ENCODE measurements at places on chromosomes 11 and 22.
A peak's percentile ranks its signal among the peaks of the same experiment; 100 is the strongest.

DNA sequence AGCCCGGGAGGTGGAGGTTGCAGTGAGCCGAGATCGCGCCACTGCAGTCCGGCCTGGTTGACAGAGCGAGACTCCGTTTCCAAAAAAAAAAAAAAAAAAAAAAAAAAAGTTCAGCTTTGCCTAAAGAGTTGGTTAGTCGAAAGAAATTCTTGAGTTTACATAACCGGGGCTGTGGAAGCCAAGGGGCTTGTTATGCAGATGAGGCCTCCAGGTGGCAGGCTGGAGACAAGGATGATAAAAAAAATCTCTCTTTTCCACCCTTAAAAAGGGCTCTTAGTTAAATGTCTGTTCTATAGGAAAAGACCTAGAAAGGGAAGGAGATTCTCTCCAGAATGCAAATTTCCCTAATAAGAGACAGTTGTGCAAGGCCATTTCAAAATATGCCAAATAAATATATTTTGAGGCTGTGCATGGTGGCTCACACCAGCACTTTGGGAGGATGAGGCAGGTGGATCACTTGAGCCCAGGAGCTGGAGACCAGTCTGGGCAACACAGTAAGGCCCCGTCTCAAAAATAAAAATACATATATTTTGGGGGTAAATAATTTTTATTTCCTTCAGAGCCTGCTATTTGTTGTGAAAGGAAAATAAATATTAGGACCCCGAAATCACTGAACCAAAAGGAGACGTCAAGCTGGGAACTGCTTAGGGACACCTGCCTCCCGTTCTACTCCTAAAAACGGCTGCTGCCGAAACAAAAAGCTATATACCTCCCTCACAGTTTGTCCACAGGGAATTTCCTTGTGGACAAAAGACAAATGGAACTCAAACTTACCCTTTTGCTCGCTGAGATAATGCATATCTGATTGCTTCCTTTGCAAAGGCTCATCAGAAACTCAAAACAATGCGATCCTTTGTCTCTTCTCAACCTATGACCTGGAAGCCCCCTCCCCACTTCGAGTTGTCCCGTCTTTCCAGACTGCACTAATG, 2.4 kb upstream of the IFITM2 start:
- peak; percentile 78 for DNase-seq

GRCh38 chr22:47341464-47341863, 579.0 kb downstream of the TBC1D22A start:
- DNase-seq: no peak

- no peak for DNase-seq
Observed at GRCh38 chr22:37549704-37550059, 10.6 kb upstream of the CDC42EP1 start.

DNA sequence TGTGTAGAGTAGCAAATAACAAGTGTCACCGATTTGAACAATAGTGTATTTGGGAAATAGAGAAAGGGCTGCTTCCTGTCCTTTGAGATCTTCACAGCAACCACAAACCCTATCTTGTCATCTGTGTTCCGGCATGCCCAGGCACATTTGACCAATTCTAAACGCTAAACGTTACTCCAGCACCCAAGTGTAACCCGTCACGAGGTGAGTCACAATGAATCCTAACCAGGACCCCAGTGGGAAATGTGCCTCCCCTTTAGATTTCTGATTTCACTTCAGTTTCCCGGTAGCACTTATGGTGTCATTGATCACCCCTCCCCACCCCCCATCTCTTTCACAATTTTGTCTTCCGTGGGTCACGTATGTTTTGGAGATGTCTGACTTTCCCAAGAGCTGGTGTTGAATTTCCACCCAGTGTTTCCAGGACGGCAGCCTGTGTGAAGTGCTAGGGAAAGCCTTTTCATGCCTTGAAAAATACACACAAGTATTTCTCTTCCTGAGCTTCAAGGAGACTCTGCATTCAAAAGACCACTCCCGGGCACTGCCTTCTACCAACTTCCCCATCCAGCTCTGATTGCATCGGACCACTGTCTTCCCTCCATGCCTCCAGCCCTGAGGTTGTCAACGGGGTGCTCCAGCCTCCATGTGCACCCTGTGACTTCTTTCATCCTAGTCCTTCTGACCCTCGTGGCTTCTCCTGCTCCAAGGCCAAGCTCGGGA, 10.5 kb upstream of the C11orf24 start:
- no peak for DNase-seq

DNA sequence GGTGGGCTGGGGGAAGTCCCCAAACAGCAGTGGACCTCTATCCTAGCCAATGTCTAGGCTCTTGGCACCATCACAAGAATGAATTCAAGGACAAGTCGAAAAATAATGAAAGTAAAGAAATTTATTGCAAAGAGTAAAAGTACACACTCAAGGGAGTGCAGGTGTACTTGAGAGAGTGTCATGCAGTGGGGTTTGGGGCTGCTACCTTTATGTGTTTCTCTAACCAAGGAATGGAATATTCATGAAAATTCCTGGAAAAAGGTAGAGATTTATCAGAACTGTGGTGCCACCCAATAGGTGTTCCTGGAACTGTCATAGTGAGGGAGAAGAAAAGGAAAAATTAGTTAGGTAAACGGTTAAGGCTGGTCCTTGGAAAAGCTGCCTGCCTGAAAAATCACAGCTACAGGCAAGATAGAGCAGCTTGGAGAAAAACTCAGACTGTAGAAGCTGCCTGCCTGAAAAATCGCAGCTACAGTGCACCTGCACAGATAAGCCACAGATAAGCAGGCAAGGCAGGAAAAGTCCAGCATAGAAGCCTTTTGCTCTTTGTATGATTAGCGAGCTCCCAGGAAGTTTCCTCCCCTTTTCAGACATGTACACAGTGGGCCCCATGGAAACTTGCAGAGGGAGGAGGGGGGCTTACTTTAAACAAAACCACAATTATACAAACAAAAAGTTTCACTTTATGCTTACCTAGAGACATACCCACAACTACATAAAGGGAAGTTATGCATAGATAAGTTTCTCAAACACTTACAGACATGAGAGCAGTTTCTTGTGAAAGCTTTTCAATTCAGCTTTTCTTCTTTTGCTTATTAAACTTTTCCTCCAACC, 71.4 kb upstream of the B3GNT6 start:
- peak; percentile 49 for DNase-seq

DNA sequence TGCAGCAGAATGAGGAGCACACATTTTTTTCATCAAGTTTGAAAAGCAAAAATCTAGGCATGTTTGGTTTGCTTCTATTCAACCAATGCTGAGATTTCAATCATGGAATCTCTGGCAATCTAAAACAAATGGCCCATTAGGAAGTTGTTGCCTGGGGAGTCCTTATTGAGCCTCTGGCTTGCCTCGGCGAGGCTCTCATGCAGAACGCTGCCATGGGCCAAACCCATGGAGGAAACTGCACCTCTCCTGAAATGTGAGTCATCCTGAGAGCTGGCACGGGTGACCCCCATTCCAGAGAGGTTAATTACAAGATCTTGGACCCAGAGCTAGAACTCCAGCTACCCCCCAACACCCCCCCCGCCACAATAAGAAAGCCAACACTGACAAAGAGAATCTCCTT, 80.7 kb downstream of the MN1 start:
- DNase-seq: no peak

DNA sequence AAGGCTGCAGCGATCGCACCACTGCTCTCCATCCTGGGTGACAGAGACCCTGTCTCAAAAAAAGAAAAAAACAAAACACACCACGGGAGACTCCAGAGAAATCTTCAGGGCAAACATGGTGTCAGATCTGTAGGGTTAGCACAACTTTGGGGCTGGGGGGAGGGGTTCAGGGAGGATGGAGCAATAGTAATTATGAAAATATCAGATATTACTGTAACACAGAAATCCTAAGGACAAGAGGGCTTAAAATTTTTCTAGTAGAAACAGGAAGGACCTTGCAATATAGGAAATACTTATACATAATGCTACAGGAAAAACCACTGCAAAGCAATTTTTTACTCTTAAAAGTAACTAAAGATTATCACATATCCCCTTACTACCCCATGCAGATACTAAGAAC, 13.8 kb downstream of the EIF4ENIF1 start:
- DNase-seq: no peak

GRCh38 chr11:96948066-96948465, 558.3 kb downstream of the JRKL start:
- DNase-seq: no peak

Measured in left colon (tissue), 2 donors.